ENCODE measurements at places on chromosomes 5 and 9.

- H3K4me3 ChIP-seq, result peak overlapping the region; percentile 12
- no peaks in the 10 kb centered on the region for H3K4me1 ChIP-seq
- no peaks in the 10 kb centered on the region for H3K36me3 ChIP-seq
These were observed 856 bp upstream of the PCDHGA3 start for GRCh38 chr5:141342773-141343172.

DNA sequence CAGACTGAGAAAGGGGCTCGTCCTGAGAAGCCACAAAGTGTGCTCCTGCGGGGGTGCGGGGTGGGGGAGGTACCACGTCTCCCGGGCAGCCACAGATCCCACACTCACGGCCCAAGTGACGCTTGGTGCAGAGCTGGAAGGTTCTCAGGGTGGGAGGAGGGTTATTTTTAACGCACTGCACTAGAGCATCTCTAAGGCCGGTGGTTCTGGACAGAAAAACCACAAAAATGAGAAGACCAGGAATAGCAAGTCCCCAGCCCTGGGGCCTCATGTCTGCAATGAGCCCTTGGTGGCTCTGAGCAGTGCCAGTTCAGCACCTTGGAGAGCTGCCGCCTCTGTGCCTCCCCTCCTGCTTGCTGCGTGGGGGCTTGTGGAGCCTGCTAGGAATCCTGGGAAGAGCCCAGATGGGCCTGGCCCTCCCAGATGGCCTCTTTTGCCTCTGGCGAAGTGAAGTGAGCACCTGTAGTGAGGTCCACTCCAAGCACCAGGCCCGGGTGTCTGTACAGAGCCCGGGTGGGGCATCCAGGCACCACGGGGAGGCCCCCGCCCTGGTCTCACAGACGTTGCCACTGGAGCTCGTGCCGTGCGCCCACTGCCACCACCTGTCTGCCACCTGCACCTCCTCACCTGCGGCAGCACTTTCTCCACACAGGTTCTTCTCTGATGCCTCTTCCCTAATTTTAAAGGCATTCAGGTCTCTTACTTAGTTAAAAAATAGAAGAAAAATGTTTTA lies 48.9 kb upstream of the CACNA1B start:
- DNase-seq, result no peak
- H3K27ac ChIP-seq, result no peak overlapping the region
- H3K4me3 ChIP-seq, result no peak overlapping the region
- no peaks in the 10 kb centered on the region for H3K4me1 ChIP-seq
- H3K36me3 ChIP-seq, result peaks cover 86% of the 10 kb centered on the region

DNA sequence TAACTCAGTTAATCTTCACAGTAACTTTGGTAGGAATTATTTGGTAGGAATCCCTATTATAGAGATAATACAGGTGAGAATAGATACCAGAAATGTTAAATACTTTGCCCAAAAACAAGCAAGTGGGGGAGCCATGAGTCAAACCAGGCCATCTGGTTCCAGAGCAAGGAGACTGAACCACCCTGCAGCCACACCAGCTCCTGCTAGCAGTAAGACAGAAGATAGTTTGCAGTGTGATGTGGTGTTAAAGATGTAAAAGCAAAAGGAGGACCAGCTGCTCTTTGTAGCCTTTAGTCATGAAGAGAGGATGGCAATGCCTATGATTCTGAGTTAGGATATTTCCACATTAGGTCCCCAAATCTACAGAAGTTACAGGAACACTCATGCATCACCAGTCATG lies 101.4 kb downstream of the PRKACG start:
- H3K36me3 ChIP-seq, result no peaks in the 10 kb centered on the region
- H3K4me3 ChIP-seq, result no peak overlapping the region
- DNase-seq, result no peak

DNA sequence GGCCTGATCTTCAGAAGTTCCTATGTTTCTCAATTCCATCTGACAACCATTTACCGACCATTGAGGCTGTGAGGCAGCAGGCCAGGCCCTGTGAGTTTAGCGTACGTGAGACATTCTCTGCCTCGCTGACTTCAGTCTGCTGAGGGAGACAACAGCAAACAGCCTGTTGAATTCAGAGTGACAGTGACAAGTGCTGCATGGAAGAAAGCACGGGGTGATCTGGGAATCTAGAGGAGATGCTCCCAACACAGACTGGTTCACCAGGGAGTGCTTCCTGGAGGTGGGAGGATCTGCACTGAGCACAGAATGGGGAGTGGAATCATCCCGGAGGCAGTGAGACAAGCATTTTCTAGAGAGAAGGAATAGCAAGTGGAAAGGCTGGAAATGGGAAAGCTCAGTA lies 10.0 kb upstream of the DDX41 start:
- H3K36me3 ChIP-seq, result peaks cover 97% of the 10 kb centered on the region
- no peak overlapping the region for H3K27ac ChIP-seq
- no peaks in the 10 kb centered on the region for H3K27me3 ChIP-seq
- no peaks in the 10 kb centered on the region for H3K4me1 ChIP-seq
- H3K4me3 ChIP-seq, result no peak overlapping the region
- DNase-seq, result no peak

DNA sequence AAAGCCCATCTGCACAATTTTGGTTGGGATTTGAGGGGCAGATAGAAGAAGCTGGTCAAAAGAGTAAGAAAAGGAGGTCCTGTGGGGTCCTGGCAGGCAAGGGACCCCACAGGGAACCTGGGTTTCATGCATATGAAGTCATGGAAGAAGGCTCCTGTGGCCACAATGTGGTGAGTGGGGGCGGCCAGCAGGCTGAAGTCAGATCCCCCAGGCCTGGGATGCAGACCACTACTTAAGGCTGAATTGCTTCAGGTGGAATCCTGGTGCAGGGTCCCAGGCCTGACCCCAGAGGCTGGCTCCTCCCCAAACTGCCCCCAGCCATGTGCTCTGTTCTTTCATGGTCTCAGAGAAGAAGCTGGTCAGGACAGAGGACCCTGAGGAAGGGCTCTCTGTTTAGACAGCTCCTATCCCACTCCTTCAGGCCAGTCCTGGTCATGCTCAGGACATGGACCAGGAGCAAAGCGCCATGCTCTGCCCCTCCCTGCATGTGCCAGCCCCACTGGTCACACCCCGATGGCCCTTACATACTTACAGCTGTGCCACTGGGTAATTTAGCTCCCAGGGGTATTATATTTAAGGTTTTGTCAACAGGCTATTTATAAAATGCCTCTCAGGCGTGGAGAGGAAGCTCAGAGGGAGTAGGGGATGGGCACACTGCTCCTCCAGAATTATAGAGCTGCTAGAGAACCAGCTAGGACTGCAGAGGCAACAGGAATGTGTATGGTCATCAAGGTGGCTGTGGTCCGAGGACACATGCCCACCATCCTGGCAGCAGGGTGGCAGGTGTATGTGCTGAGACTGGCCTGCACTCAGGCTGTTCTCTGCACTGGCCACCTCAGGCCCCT lies 33.4 kb downstream of the C5orf15 start:
- H3K4me3 ChIP-seq, result no peak overlapping the region
- no peak for DNase-seq
- no peaks in the 10 kb centered on the region for H3K36me3 ChIP-seq

DNA sequence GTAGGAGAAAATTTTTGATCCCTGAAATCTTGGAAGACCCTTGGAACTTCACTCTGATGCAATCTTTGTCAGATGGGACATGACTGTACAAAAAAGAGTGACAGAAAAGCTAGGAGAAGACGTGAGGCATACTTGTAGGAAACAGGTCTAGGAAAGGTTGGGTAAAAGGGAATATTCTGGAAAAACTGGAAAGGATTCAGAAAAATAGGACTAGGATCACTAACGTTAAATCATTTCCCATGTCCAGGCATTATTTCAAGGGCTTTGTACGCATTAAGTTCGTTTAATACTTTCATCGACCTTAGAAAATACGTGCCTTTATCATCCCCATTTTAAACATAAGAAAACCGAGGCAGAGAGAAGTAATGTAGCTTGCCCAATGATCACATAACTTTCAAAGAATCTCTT lies 2.9 kb downstream of the ALDH1A1 start:
- H3K27me3 ChIP-seq, result no peaks in the 10 kb centered on the region
- no peak overlapping the region for H3K27ac ChIP-seq
- no peaks in the 10 kb centered on the region for H3K36me3 ChIP-seq
- no peak for DNase-seq

- H3K4me1 ChIP-seq, result no peaks in the 10 kb centered on the region
- H3K4me3 ChIP-seq, result no peak overlapping the region
- no peaks in the 10 kb centered on the region for H3K36me3 ChIP-seq
- no peak for DNase-seq
- no peak overlapping the region for H3K27ac ChIP-seq
These were observed 7.3 kb downstream of the FBP2 start for GRCh38 chr9:94586316-94586715.

DNA sequence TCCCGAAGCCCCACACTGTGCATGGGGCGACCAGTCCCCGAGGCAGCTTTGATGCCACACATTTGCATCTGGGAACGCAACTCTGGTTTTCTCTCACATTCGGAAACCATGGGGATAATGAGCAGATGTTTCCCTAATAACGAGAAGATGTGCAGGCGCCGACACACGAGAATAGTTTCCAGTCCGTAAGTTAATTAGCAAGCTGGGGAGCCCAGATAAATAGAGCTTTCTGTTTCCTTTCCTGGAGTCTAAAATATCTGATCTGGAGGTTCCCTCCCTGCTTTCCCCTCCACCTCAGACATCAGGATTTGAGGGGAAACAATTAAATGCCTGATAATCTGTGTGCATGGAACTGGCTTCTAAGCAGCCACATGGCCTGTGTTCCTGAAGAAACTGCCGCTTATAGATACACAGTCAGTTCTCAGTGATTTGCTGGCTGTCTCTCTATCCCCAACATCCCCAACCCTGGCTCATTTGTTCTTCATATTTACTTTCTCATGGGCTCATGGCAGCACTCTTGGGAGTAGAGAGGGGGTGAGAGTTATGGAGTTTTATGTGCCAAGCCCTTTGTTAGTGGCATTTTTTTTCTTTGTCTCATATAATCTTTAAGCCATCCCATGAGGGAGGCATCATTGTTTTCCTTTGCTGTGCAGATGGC lies 62.8 kb downstream of the PDZD2 start:
- H3K4me3 ChIP-seq, result no peak overlapping the region
- peaks cover 22% of the 10 kb centered on the region for H3K4me1 ChIP-seq
- DNase-seq, result no peak
- peak overlapping the region; percentile 39 for H3K27ac ChIP-seq

DNA sequence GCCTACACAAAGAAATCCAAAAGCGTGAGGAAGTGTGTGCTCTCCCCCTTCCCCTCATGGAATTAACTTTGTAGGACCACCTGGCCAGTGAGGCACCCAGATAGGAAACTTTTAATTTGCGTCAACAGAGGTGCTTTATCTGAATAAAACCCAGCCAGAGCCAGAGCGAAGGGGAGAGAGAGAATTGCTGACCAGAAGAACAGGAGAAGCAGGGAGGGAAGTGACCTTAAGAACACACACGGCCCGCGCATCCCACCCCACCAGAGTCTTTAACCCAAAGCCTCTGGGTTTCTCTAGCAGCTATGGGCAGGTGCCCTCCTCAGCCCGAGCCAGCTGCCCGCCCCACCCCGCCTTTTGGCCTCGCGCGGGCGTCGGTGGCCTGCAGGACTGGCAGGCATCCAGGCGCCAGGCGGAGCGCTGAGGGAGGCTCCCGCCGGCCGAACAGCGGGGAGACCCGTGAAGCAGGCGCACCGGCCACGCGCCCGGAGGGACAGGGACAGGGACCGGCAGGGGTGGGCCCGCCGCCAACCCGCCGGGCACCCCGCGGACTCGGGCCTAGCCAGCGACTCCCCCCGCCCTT lies 580 bp downstream of the ERAP1 start:
- H3K4me1 ChIP-seq, result no peaks in the 10 kb centered on the region
- peak overlapping the region; percentile 100 for H3K27ac ChIP-seq
- H3K36me3 ChIP-seq, result peaks cover 17% of the 10 kb centered on the region
- peak overlapping the region; percentile 73 for H3K4me3 ChIP-seq
- DNase-seq, result peak; percentile 88

DNA sequence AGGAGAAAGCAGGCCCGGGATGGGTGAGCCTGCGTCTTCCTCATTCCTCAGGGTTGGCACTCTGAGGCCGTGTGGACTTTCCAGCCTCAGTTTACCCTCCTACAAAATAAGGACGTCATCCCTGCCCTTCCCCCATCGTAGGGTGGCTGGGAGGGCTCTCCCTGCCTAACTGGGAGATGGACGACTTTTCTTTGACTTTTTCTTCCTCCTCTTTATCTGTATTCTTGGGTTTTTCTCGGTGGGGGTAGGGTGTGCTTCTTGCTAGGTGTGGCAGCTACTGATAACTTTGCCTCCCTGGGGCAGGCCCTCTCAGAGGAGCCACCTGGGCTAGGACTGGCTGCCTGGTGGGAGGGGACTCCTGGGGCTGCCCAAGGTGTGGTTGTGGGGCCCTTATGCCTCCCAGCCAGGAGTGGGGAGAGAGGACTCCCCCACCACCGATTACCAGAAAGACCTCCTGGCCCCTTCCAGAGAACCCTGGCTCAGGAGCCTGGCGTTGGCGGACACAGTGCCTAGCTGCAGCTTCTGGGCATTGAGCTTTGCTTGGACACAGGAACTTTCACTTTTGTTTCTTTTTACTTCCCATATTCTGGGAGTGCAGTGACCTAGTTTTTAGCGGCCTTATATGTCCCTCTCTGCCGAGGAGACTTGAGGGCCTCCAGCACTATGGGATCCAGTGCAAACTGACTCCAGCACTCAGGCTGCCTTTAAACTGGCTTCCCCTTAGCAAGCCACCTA lies 6.1 kb downstream of the GLIPR2 start:
- peak; percentile 28 for DNase-seq
- peak overlapping the region; percentile 13 for H3K27ac ChIP-seq
- H3K36me3 ChIP-seq, result no peaks in the 10 kb centered on the region
- H3K27me3 ChIP-seq, result no peaks in the 10 kb centered on the region

DNA sequence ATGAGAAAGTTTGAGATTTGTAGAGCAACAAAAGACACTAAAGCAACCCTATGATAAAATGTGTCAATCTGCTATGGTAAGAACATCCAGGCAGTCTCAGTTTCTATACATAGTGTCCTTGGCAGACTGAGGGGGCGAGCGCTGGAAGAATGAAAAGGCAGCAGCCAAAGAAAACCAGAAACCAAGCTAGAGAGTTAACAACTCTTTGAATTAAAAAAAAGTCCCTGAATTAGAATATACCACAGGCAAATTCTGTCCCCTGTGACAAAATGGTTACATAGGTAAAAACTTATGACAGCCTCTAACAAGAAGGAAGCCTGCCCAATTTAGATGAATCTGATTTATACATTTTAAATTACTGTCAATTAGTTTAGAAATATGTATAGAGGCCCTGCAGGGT lies 106.7 kb downstream of the OXCT1 start:
- DNase-seq, result no peak
- H3K4me3 ChIP-seq, result no peak overlapping the region
- H3K36me3 ChIP-seq, result no peaks in the 10 kb centered on the region
- H3K27me3 ChIP-seq, result no peaks in the 10 kb centered on the region
- H3K27ac ChIP-seq, result no peak overlapping the region
